ENCODE measurements at places on chromosomes 6 and 20.

GRCh38 chr6:44235269-44235668 lies 11.6 kb upstream of the HSP90AB1 start:
- H3K4me1 ChIP-seq: peaks cover 5% of the 10 kb centered on the region
- H3K4me3 ChIP-seq: no peak overlapping the region
- H3K27me3 ChIP-seq: no peaks in the 10 kb centered on the region

GRCh38 chr6:132548746-132549463 lies 3.6 kb upstream of the TAAR8 start:
- no peak overlapping the region for H3K27ac ChIP-seq
- DNase-seq: no peak
- no peaks in the 10 kb centered on the region for H3K36me3 ChIP-seq
- no peaks in the 10 kb centered on the region for H3K27me3 ChIP-seq
- H3K4me1 ChIP-seq: no peaks in the 10 kb centered on the region

DNA sequence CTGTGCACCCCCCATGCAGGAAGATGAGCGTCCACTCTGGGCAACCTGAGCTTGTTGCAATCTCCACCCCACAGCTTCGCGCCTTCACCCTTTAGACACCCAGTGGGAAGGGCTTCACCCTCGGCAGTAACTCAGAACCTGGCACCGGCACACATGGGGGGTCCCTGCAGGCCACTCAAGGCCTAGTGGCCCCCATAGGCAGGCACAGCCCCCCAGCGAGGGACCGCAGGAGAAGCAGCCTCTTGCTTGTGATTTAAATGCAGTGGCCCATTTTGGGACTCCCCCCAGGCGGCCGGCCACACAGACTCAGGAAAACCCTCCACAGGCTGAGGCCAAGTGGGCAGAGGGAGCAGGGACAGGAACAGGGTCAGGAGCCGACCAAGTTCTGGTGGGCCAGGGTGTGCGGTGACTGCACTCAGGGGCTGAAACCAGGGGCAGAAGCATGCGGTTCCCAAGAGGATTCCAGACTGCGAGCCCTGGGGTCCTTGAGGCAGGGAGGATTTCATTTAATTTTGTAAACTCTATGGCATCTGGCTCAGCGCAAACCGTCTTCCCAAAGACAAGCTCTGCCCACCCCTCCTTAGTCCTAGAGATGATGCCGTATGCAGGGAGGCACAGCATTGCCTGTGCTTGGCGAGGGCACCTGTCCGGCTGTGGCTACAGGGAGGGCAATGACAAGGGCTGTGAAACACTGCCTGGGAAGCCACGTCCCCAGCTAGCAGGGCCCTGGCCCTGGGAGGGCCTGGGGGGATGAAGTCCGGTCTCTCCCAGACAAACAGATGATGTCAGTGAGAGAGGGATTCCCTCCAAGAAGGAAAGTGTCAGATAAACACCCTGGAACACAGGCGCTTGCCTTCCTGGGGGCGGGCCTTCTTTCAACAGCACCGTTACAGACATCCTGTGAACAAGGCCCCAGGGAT lies 52.9 kb upstream of the GPR31 start:
- no peaks in the 10 kb centered on the region for H3K36me3 ChIP-seq
- no peak for DNase-seq
- no peak overlapping the region for H3K27ac ChIP-seq
- no peaks in the 10 kb centered on the region for H3K4me1 ChIP-seq

GRCh38 chr20:20174089-20174835 lies 121.9 kb downstream of the CFAP61 start:
- no peaks in the 10 kb centered on the region for H3K27me3 ChIP-seq
- no peaks in the 10 kb centered on the region for H3K36me3 ChIP-seq
- no peak overlapping the region for H3K27ac ChIP-seq
- H3K4me3 ChIP-seq: no peak overlapping the region
- H3K4me1 ChIP-seq: no peaks in the 10 kb centered on the region

- no peaks in the 10 kb centered on the region for H3K27me3 ChIP-seq
- H3K36me3 ChIP-seq: peaks cover 26% of the 10 kb centered on the region
- H3K4me1 ChIP-seq: 0 out of 2 replicates have a peak, but pooled peaks cover 3% of the 10 kb centered on the region
- no peak overlapping the region for H3K27ac ChIP-seq
- DNase-seq: no peak
These were observed 23.9 kb downstream of the ZNF217 start for GRCh38 chr20:53569606-53570307.

- no peak for DNase-seq
- no peaks in the 10 kb centered on the region for H3K4me1 ChIP-seq
- no peak overlapping the region for H3K4me3 ChIP-seq
- no peak overlapping the region for H3K27ac ChIP-seq
- H3K27me3 ChIP-seq: no peaks in the 10 kb centered on the region
These were observed 31.2 kb upstream of the MAPK13 start for GRCh38 chr6:36098920-36099647.

GRCh38 chr6:22146931-22147701 lies 149.7 kb downstream of the PRL start:
- H3K36me3 ChIP-seq: no peaks in the 10 kb centered on the region
- H3K4me3 ChIP-seq: no peak overlapping the region
- H3K27ac ChIP-seq: no peak overlapping the region
- no peak for DNase-seq
- no peaks in the 10 kb centered on the region for H3K4me1 ChIP-seq
